Globus pallidus (tissue), 1 donor: ENCODE measurements at places on chromosomes 12 and 14.

GRCh38 chr12:109264095-109264942 lies 44.8 kb downstream of the FOXN4 start:
- peak; percentile 46 for DNase-seq

DNA sequence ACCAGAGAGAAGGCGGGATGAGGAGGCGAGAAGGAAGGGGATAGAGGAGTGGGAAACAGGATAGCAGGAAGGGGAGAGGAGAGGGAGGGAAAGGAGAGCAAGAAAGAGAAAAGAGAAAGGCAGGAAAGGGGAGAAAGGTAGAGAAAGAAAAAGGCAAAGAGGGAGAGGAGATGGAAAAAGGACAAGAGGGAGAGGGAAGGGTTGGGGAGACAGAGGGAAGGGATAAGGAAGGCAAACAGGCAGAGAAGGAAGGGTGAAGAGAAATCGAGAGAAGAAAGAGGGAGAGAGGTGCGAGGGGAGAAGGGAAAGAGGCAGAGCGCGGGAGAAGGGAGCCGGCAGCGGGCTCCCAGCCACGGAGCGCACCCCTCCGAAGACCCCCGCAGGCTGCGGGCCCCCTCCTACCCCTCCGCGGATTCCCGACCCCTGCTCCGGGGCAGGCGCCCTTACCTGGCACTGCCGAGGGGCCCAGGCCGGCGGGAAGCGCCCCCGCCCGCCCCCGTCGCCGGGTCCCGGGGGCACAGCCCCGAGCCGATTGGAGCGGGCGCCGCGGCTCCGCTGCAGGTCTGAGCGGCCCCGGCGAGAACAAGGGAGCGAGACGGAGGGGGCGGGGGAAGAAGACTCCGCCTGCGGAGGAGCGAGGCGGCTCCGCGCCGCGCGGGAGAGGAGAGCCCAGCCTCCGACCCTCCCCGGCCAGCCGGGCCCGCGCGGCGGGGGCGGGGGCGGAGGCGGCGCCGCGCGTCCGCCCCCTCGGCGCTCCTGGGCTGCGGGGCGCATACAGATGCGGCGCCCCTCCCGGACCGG lies at the start of gene CDH24:
Gene CDH24 (minus strand): TSS at position 565 of the 801 bp plus-strand sequence. CDS start 1,787 bp downstream, outside the sequence.
- peak; percentile 54 for DNase-seq

- no peak for DNase-seq
These were observed 396.1 kb downstream of the TMTC2 start for GRCh38 chr12:83082690-83083276.

- no peak for DNase-seq
These were observed 8.5 kb downstream of the SLC38A1 start for GRCh38 chr12:46260124-46260912.

DNA sequence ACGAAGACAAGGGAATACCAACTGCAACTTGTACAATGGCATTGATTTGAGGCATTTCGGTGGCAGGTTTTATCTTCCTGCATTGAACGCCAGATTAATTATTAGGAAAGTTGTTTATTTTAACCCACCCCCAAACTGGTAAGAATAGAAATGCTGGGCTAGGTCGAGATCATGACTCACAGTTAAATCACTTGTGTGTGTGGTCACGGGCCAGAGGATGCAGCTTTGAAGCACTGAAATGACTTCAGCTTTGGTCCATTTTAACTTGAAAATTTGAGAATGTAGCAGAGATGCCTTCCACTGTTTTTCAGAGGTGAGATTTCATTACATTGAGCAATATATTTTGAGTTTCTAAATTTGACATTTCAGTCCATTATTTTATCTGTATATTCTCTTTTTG lies 23.6 kb upstream of the KCNH3 start:
- no peak for DNase-seq

- DNase-seq = no peak
These were observed 25.0 kb downstream of the CFAP54 start for GRCh38 chr12:96514328-96514727.

DNA sequence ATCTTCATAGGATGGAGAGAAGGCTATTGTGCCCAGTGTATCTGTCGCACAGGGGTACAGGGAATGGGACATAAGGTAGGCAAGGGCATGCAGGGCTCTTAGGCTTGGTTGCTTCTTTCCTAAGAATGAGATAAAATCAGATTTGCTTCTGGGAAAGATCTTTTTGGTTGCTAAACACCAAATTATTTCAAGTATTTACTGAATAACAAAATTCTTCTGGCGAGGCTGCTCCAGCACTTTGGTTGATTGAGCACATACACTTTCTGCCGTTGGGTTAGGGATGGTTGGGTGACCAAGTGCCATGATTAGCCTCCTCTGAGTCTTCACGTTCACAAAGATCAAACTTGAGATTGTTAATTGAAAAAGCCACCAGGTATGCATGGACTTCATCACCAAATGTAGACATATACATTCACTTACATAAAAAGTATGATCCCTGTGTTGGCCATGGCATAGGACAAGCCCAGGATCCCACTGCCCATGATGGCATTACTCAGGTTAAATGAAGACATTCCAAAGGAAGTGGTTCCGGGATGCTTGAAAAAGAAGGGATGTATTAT lies 38.2 kb downstream of the SLC38A4 start:
- DNase-seq = no peak
